ENCODE measurements at places on chromosomes 3 and 15.

- no peak for DNase-seq
Observed at GRCh38 chr15:47506329-47507100, 210.8 kb upstream of the SEMA6D start.

DNA sequence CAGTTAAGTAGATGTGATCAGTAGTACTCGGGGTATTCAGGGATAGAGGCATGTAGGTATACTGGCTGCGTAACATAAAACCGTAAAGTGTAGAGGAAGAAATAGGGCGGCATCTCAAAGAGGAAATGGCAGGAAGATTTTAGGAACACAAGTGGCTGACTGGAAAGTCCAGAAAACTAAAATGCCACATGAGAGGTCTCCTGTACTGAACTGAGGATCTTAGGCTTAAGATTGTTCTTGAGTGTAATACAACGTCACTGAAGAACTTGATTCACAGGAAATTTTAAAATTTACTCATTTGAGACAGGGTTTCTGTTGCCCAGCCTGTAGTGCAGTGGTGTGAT is 2.3 kb upstream of the LMLN start:
- DNase-seq, result no peak

- DNase-seq, result no peak
Observed at GRCh38 chr3:50671331-50671730, 3.4 kb upstream of the DOCK3 start.

- no peak for DNase-seq
Observed at GRCh38 chr15:37094915-37095711, 5.2 kb downstream of the MEIS2 start.

DNA sequence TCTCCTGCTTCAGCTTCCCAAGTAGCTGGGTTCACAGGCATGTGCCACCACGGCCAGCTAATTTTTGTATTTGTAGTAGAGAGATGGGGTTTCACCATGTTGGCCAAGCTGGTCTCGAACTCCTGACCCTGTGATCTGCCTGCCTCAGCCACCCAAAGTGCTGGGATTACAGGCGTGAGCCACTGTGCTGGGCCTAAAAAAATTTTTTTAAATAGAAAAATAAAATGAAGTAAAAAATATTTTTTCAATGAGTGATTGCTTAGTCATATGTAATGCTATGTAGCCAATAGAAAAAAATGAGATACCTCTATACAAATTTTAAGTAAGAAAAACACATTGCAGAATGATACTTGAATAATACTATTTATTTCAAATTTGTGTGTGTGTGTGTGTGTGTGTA is 27.9 kb upstream of the SLC30A4 start:
- no peak for DNase-seq

DNA sequence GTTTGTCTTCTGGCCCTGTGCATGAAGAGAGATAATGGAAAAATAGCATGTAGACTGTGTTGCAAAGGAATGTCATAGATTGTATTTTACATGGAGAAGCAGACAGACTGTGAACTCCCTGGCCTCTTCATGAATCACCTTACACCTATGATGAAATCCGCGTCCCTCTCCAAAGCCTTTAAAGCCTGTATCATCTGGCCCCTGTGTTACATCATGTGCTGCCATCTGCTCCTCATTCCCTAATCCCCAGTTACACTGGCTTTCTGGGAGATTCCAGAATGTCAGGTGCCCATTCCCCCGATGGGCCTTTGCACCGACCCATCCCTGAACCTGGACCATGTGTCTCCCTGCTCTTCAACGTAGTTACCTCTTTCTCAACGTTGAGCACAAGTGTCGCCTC is 190.8 kb downstream of the ADAMTSL3 start:
- no peak for DNase-seq

GRCh38 chr15:49830391-49830790 is 209.5 kb downstream of the DTWD1 start:
- no peak for DNase-seq

DNA sequence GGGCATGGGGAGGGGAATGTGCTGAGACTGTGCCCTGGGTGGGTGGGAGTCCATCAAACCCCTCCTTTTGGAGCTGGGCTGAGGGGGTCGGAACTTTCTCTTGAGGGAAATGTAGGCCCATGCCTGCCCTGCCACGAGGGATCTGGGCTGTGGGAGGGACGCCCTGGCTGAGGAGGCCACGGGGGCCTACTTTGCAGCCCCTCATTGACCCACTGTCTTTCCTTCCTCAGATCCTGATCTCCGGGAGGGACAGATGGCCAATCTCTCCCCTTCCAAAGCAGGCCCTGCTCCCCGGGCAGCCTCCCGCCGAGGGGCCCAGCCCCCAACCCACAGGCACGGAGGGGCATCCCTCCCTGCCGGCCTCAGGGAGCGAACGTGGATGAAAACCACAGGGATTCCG is 25.3 kb downstream of the LOXL1 start:
- DNase-seq, result no peak

DNA sequence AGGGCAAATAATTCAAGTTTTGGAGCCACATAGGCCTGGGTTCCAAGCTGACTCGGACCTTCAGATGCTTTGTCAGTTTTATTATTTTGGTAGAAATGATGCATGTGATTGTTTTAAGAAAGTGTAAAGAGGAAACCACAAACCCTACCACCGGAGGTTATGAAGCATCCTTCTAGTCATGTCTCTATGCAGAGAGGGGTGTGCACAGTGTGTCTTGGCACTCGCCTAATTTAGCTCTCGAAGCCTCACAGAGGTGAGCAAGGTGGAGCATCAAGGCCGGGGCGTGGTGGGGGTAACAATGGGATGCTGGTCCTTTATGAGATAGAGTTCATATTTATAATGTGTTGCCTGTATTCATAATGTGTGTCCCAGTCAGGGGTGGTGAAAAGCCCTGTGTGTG is 63.7 kb upstream of the SMAD6 start:
- DNase-seq, result no peak

DNA sequence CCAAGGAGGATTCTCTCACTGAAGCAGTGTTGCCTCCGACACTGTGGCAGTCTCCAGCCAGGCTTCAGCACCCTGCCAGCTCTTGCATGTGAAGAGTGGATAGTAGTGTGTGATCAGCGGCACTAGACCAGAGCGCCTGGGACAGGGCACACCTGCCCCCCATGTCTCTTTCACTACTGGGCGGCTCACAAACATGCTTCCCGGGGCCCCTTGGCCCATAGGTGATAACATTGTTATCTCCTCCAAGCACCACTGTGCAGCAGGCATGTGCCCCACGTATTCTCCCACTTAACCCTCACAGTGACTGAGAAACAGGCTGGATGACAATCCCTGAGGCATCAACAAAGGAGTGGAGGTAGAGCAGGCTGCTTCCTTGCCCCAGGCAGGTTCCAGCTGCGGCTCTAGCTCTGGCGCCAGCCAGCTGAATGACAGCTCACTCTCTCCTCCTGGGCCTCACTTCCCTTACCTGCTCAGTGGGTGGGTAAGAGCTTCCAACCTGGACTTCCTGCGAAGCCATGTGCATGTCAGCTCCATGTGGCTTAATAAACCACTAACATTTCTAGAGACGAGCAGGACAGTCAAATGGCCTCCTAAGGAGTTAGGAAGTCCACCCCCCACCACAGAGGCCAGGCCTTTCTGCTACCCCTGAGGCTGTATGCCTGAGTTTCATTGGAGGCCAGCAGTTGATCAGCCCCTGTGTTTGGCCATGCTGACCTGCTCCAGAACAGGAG is 37.8 kb downstream of the KLF13 start:
- DNase-seq, result no peak

GRCh38 chr3:157844216-157844615 is 262.0 kb downstream of the SHOX2 start:
- DNase-seq, result no peak

DNA sequence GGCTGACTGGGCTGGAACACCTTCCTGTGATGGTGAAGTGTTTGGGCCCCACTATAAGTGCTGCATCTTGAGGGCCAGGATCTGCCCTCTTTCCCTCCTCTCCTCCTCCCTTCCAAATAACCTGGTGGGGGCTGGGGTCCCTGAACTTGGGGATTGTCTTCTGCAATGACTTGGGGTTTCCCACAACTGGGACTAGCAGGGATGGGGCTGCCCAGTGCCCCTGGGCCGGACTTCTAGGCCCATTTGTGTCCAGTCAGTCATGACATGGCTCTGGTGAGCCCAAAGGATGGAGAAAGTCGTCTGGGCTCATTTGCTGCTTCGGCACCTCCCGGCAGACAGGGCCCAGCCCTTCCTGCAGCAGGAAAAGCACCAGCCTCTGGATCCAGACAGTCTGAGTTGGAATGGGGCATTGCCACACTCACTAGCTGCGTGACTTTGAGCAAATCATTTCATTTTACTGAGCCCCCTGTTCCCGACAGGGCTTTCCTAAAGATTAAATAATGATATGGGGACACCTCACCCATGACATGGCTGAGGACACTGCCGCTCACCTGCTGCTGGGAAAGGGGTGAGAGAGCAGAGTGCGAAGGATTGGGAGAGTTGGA is 113.2 kb downstream of the DNAJB8 start:
- DNase-seq, result no peak

DNA sequence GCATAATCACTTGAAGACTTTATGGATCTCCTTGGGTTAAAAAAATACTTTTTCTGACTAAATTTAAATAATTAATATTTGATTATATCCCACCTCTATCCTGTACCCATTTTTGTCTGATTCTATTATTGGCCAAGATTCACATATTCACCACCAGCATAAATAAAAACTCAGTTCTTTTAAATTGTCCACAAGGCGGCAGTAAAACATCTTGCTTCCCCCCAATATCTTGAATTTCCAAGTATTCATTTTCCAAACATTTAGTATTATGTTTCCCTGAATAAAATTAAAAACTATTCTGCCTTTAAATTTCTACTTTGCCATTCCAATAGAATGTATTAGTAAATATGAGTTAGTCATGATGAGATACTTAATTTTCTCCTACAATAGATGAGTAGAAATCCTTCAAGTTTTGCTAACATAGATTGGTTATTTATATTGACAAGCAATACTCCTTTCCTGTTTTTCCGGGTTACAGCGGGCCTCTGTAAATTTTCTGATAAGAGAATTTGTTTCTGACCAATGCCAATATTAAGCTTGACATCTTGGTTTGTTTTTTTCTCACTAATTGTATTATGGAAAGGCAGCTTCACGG is 218.7 kb upstream of the MDFIC2 start:
- DNase-seq, result no peak

Measured in GM12891 (cell line).